A549 treated with Hydrocortisone at 1 μM for 4 hours (cell line): ENCODE measurements at places on chromosomes 11 and 22. TPM values are rescaled to one million over a fixed set of nuclear protein-coding genes. Genes with fewer than 3 reads are reported as not detected.

The SLC17A6 gene
- not detected in 5 replicates for total RNA-seq

The SCARF2 gene
- 0.66 to 1.2 TPM (median 0.86 TPM) in 5 replicates for total RNA-seq

The ISX gene
- total RNA-seq, result not detected in 5 replicates

The DDX25 gene
- total RNA-seq, result 0.09 TPM in 1 of 5 replicates, not detected in the others

The HBE1 gene
- 0.16 TPM in 1 of 5 replicates, not detected in the others for total RNA-seq

The CTTN gene
- 205 to 247 TPM (median 211 TPM) in 5 replicates for total RNA-seq

The CD3D gene
- not detected in 5 replicates for total RNA-seq

The SLC6A5 gene
- not detected in 5 replicates for total RNA-seq

The PIK3IP1 gene
- 0.64 to 0.84 TPM (median 0.74 TPM) in 5 replicates for total RNA-seq

The EHF gene
- 0.76 to 1.7 TPM (median 0.90 TPM) in 5 replicates for total RNA-seq

The GDPD5 gene
- 11.8 to 15.2 TPM (median 12.6 TPM) in 5 replicates for total RNA-seq

The WBP2NL gene
- 0.08 to 0.24 TPM (median 0.10 TPM) in 4 of 5 replicates, not detected in the other for total RNA-seq

The MPZL3 gene
- total RNA-seq, result 0.26 to 0.48 TPM (median 0.36 TPM) in 5 replicates

The MCHR1 gene
- total RNA-seq, result not detected in 5 replicates

The KCNJ1 gene
- 0.03 TPM in 1 of 5 replicates, not detected in the others for total RNA-seq

The P4HA3 gene
- 39.0 to 62.7 TPM (median 53.8 TPM) in 5 replicates for total RNA-seq

The GRM5 gene
- total RNA-seq, result 0.01 TPM in 1 of 5 replicates, not detected in the others

The UPK3A gene
- total RNA-seq, result not detected in 5 replicates

The RTN4RL2 gene
- 49.3 to 87.5 TPM (median 82.4 TPM) in 5 replicates for total RNA-seq

The GAS2L1 gene
- 26.7 to 39.7 TPM (median 33.8 TPM) in 5 replicates for total RNA-seq

The VSIG10L2 gene
- total RNA-seq, result not detected in 5 replicates

The GAL3ST3 gene
- not detected in 5 replicates for total RNA-seq

The DEFB131B gene
- total RNA-seq, result not detected in 5 replicates

The OR52H1 gene
- not detected in 5 replicates for total RNA-seq

The PIWIL4 gene
- total RNA-seq, result 0.09 to 0.24 TPM (median 0.18 TPM) in 5 replicates

The OR52I1 gene
- total RNA-seq, result not detected in 5 replicates

The CRYBB2 gene
- not detected in 5 replicates for total RNA-seq

The RTN4R gene
- total RNA-seq, result 8.0 to 14.9 TPM (median 12.4 TPM) in 5 replicates

The DDX17 gene
- 84.1 to 121 TPM (median 89.3 TPM) in 5 replicates for total RNA-seq

The MFNG gene
- total RNA-seq, result 0.70 to 2.6 TPM (median 1.6 TPM) in 5 replicates

The ART5 gene
- 0.16 to 0.22 TPM (median 0.18 TPM) in 5 replicates for total RNA-seq

The KRTAP5-11 gene
- total RNA-seq, result not detected in 5 replicates

The ATG16L2 gene
- 3.1 to 4.2 TPM (median 3.6 TPM) in 5 replicates for total RNA-seq

The C11orf87 gene
- 0.01 to 0.05 TPM (median 0.01 TPM) in 3 of 5 replicates, not detected in the others for total RNA-seq

The MMP3 gene
- total RNA-seq, result 0.12 TPM in 1 of 5 replicates, not detected in the others

The DDTL gene
- total RNA-seq, result 1.6 to 1.9 TPM (median 1.7 TPM) in 5 replicates

The TRIM48 gene
- not detected in 5 replicates for total RNA-seq

The PARVG gene
- 0.09 TPM in 1 of 5 replicates, not detected in the others for total RNA-seq

The C11orf97 gene
- total RNA-seq, result not detected in 5 replicates

The LPXN gene
- total RNA-seq, result 2.0 to 2.7 TPM (median 2.4 TPM) in 5 replicates

The DMC1 gene
- total RNA-seq, result 2.8 to 5.4 TPM (median 3.7 TPM) in 5 replicates

The CYB5R2 gene
- 4.1 to 5.3 TPM (median 4.8 TPM) in 5 replicates for total RNA-seq

The ACR gene
- 0.13 to 0.15 TPM in 2 of 5 replicates, not detected in the others for total RNA-seq

The OR52N4 gene
- not detected in 5 replicates for total RNA-seq

The SCN2B gene
- not detected in 5 replicates for total RNA-seq

The GAB4 gene
- total RNA-seq, result not detected in 5 replicates

The TRIOBP gene
- total RNA-seq, result 28.2 to 37.4 TPM (median 34.9 TPM) in 5 replicates

The GPR83 gene
- total RNA-seq, result 0.07 to 0.10 TPM (median 0.07 TPM) in 5 replicates

The SLCO2B1 gene
- total RNA-seq, result 3.0 to 5.2 TPM (median 3.6 TPM) in 5 replicates

The ZNF280A gene
- total RNA-seq, result 3.0 to 3.7 TPM (median 3.4 TPM) in 5 replicates

The MRGPRX3 gene
- total RNA-seq, result 0.09 TPM in 1 of 5 replicates, not detected in the others
